ENCODE measurements at places on chromosomes 5 and 9.

- DNase-seq, result peak; percentile 41
Observed at GRCh38 chr9:133135146-133135745, 14.2 kb upstream of the RALGDS start.

DNA sequence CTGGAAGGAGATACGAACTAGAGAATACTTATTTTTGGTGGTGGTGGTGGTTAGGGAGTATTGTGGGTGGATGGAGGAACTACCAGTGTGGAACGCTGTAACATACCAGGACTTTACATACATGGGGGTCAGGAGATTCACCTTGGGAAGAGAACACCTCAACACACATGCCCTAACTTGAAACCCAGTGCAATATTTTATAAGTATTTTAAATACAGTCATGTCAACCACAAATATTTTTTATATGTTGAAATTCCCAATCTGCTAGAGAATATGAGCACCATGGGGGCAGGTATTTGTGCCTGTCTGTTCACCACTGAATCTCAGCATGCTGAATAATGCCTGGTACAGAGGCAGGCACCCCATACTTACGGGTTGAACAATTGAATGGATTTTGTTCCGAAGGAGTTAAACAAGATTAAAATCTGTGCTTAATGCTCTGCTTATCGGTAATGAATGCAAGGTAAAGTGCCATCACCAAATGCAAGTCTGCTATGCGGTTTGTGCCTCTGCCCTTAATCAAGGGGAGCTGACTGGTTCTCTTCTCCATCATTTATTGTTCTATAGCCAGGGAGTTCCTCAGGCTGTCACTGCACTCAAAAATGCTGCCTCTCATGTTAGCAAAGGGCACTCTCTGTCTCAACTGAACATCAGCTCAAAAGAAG is 65.3 kb downstream of the RASEF start:
- DNase-seq, result no peak

DNA sequence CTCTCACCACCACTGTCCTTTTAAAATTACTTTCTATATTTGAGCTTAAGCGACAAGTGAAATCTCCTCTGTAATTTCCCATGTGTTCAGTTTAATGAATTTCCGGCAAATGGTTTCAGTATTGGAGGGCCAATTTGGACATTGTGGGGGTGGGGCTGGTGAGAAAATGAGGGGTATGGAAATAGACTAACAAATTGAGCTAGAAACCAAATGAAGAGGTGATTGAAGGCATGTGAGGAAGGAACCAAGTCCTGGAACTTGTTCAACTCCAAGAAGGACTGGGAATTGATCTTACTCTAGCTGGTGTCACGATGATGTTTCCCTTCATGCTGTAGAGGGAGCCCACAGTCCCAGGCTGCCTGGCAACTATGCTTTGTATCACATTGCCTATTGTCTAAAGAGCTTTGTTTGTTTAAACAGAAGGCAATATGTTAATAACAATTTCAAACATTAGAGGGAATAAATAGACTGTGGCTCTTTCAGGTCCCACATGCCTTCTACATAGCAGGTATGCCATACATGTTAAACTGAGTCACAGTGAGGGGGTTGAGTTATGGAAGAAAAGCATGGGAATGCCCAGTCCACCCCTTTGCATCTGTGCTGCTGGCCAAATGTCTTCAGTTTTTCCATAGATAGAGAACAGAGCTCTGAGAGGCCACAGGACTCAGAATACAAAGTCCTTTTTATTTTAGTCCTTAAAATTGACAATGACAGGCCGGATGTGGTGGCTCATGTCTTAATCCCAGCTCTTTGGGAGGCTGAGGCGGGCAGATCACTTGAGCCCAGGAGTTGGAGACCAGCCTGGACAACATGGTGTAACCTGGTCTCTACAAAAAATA is 25.0 kb upstream of the MATR3 start:
- no peak for DNase-seq

DNA sequence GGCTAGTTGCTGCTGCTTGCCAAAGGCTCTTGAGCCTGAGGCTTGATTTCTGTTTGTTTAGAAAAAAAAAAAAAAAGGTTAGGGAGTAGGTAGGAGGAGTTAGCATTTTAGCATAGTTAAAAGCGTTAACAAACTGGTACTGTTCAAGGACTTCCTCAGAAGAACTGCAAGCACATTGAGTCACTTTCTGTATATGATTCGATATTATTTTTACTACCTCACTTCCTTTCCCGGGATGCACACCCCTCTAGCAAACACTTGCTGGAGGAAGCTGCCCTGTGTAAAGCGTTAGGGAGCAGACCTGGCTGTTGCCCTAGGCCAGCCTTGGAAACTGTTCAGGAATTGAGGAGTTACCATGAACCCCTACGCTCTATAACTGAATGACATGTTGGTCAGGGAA is 15.7 kb upstream of the CEP120 start:
- no peak for DNase-seq

GRCh38 chr5:176489077-176489476 is 40.9 kb downstream of the FAF2 start:
- no peak for DNase-seq

DNA sequence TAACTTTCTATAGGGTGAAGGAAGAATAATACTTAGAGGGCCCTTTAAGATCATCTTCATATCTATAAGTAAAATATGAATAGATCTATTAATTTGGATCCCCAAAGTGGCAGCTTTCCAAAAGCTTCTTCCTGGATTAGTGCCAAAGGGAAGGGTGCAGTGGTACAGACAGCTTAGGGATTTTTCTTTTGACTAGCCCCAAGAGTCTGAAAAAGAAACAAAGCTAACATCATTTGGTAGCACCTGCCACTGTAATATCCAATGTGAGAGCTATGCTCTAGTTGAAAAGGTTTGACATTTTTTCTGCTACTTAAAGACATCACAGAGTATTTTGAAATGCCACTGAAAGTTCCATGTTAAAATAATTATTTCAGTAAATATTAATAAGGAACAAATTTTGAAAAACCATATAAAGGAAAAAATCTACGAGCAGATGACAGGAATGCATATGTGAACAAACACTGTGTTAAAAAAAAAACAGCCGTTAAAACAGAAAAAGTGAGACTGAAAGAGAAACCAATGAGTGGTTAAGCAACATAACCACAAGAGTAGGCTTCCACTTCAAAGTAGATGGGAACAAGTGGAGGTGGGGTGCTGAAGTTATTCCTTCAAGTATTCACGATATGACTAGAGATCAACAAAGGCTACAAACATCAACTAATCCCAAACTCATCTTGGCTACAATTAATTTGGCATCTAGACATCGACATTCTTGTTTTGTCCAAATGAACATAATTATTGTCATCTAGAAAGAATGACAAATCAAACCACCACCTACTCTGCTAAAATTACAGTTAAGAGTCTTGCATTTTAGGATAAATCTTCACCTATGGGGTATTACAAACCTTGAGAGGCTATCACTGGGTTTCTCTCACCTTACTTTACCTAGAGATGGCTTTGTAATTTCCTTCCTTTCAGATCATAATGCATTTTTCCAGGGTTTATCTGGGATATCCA is 137.5 kb downstream of the CPLANE1 start:
- no peak for DNase-seq

DNA sequence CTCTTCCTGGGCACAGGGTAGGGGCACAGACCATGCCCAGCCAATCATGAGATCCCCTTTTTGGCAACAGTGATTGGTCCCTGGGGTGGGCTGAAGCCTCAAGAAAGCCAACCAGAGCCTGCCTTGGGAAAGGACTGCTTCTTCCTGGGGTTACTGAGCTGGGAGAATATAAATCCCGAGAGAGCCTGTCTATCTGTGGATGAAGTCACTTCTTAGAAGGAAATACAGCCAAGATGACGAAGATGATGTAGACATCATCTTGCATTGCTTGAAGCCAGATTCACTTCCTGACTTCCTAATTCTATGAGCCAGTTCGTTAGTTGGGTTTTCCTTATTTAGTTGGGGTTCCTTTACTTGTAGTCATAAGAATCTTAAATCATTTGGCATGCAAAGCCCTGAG is 50.1 kb upstream of the PWWP2A start:
- peak; percentile 85 for DNase-seq

- no peak for DNase-seq
Observed at GRCh38 chr5:133847886-133848285, 120.5 kb downstream of the C5orf15 start.

DNA sequence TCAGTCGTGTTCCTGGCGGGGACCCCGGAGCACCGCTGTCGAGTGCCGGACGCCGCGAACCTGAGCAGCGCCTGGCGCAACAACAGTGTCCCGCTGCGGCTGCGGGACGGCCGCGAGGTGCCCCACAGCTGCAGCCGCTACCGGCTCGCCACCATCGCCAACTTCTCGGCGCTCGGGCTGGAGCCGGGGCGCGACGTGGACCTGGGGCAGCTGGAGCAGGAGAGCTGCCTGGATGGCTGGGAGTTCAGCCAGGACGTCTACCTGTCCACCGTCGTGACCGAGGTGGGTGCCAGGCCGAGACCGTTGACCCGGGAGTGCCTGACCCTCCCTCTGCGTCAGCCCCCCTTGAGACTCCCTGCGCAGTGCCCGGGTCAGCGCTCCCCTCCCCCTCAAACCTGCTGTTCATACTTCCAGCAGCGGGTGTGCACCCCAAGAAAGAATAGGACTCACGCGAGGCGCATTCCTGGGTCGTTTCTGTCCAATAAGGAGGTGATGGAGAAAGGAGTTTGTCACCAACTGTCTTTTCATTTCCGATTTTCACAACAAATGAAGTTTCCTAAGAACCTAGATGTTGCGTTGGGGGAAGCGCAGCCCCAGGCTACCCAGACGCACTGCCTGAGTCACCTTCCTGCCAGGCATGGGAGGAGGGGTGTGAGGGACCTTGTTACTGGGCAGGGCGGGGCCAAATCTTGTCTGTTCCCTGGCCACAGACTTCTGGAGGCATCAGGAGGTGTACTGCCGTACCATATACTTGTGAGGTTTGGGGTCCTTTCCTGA is 722 bp downstream of the SLC22A4 start:
- DNase-seq, result peak; percentile 46

- DNase-seq, result no peak
Observed at GRCh38 chr5:168941901-168942300, 359.0 kb downstream of the SLIT3 start.

DNA sequence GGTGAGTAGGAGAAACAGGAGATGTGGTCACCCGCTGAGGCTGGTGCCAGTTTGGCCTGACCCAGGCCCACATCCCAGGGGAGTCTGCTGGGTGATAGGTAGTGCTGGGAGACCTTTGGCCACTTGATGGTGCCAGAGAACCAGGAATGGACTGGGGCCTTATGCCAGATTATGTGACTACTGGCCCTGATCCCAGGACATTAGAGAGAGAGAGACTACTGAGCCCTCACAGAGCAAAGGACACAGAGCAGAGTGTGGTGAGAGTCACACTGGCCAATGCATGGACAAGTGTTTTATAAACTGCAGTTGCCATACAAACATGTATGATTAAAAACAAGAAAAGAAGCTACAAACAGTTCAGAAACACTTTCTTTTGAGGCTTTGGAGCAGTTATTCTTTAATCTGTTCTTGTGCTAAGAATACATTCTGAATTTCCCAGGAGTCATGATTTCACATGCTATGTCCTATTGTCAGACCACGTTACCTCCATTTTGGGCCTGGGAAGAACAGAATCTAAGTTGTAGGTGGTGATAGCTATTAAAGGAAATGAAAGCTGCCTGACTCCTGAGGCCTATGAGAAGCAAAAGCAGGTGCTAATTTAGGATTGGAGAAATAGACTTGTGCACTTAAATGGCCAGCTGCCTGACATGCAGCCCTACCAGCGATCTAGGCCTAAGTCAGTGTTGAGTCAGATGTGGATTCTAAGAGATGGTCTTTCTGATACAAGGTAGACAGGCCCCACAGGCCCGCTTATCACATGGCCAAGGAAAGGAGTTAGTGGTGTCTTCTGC is 32.6 kb upstream of the TMOD1 start:
- peak; percentile 12 for DNase-seq

- no peak for DNase-seq
Observed at GRCh38 chr5:1819458-1819857, 18.3 kb downstream of the NDUFS6 start.

DNA sequence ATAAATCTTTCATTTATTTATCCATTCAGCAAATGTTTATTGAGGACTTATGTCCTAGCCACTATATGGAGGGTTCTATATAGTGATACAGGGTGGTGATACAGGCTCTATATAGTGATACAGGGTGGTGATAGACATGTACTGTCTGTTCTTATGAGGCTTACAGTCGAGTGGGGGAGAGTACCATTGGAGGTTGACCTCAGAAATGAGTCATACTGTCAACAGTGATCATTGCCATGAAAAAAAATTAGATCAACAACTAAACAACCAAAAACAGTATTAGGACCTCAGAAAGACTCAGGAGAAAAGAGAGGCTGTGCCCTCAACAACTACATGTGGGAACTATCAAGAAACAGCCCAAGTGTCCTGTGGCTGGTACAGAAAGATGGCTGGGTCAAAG is 22.0 kb downstream of the PAPPA start:
- DNase-seq, result no peak

DNA sequence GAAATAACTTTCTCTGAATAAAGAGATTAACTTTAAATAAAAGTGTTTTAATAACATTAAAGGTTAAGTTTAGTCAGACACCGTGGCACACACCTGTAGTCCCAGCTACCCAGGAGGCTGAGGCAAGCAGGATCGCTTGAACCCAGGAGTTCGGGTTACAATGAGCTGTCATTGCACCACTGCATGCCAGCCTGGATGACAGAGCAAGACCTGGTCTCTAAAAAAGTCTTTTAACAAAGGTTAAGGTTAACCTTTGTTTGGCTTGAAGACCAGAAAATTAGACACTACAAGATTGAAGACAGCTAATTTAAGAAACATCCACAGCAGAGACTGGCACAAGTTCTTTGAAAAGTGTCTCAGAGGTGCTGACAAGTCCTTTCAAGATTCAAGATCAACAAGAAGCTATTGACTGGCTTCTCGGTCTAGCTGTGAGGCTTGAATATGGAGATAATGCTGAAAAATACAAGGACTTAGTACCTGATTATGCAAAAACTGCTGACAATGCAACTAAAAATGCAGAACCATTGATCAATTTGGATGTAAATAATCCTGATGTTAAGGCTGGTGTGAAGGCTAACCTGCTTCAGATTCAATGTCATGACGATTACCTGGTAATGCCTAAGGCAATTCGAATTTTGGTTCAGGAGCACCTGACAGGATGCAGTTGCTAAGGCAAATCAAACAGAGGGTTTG is 48.8 kb downstream of the FAM81B start:
- no peak for DNase-seq

DNA sequence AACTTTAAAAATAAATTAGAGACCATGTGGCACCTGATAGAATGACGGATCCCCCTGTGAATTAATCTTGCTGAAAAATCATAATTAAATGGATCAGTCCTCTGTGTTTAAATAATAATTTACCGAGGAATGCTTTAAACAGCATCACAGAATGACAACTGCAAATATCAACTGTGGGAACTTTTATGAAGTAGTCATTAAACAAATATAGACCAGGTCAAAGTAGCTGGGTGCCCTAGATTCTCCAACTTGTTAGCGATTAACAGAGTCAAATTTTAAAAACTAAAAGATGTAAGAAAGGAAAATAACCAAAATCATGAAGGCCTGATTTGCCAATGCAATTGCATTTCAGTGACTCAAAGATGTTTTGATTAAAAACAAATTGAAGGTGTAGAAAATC is 933.4 kb downstream of the PTPRD start:
- DNase-seq, result no peak

GRCh38 chr9:83633255-83633654 is 10.3 kb downstream of the IDNK start:
- no peak for DNase-seq
